Activated CD4-positive, alpha-beta T cell treated with anti-CD3 and anti-CD28 coated beads for 36 hours (primary cell): ENCODE measurements at places on chromosomes 11 and 22.
A peak's percentile ranks its signal among the peaks of the same experiment; 100 is the strongest.

GRCh38 chr11:69843529-69843921, 24.3 kb upstream of the FGF3 start:
- H3K27me3 ChIP-seq: peaks cover 9% of the 10 kb centered on the region
- H3K4me3 ChIP-seq: no peak overlapping the region
- no peak overlapping the region for H3K27ac ChIP-seq
- no peaks in the 10 kb centered on the region for H3K36me3 ChIP-seq
- no peaks in the 10 kb centered on the region for H3K4me1 ChIP-seq

DNA sequence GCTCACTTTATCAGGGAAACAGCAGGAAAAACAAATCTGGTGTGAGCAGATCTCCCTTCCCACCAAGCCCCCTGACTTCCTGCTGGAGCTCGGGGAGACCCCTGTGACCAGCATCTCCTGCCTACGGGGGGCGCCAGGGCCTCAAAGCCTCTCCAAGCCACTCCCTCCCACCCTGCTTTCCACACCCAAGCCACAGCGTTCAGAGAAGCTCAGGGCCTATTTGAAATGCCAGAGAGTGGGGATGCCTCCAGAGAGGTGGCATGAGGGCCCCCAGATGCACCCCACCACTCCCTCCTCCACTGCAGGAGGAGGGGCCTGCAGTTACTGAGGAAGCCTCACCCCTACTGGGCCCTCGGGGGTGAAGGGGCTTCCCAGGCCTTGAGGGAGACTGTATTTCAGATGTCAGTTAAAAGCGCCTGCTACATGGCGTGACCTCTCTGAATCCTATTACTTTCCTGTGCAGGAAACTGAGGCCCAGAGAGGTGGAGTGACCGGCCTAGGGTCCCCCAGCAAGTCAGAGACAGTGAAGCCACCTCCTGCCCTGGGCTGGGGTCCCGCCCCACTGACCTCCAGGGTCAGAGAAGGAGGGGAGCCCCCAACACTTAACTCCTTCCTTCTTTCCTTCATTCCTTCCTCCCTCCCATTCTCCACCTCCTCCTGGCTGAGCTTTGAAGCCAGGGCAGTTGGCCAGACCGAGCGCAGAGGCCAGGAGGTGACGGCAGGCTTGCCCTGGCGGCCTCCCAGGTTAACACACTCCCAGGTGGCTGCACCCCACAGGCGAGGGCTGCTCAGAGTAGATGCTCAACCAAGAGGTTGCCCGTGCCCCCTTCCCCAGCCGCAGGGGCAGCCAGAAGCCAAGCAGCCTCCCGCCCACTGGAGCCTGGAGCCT, 6.0 kb upstream of the CDKN1C start:
- H3K36me3 ChIP-seq: no peaks in the 10 kb centered on the region
- peaks cover 19% of the 10 kb centered on the region for H3K4me1 ChIP-seq
- no peak for DNase-seq
- peak overlapping the region; percentile 80 for H3K27ac ChIP-seq

GRCh38 chr11:64094463-64095260, 58.9 kb downstream of the FLRT1 start:
- no peak overlapping the region for H3K27ac ChIP-seq
- H3K36me3 ChIP-seq: no peaks in the 10 kb centered on the region
- H3K4me1 ChIP-seq: peaks cover 3% of the 10 kb centered on the region
- no peak overlapping the region for H3K4me3 ChIP-seq
- no peaks in the 10 kb centered on the region for H3K27me3 ChIP-seq

DNA sequence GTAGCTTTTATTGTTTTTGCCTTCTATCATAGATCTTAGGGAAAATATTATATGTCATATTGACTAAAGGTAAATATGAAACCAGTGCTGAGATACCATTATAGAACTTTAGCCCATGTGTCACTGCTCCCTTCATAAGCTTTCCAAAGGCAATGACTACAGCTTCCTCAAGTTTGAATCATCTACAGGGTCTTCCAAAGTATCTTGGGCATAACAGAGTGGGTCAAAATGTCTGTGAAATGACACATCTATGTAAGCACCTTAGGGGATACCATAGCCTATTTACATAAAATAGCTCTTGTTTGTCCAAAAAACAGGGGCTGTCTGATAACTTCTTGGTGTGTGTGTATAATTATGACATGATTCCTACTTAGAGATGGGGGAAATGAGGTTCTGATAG, 52.5 kb downstream of the RELT start:
- H3K27ac ChIP-seq: no peak overlapping the region
- H3K4me1 ChIP-seq: peaks cover 11% of the 10 kb centered on the region
- no peaks in the 10 kb centered on the region for H3K27me3 ChIP-seq
- no peaks in the 10 kb centered on the region for H3K36me3 ChIP-seq
- DNase-seq: no peak

DNA sequence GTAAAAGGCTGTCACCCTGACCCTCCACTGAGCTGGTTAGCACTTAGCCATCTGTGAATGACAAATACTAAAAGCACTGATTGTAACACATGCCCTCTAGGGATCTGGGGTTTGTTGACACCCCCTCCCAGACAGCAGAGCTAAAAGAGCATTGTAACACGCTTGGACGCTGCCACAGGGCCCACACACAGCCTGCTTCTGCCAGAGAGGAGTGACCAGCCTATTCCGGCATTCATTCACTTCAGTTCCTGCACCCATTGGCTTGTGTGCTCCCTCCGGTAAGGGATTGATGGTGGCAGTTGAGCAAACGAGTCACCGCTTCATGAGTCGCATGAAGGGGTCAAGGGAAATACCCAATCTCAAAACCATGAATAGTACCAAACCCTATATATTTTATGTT, 15.8 kb downstream of the OR10D3 start:
- peaks cover 11% of the 10 kb centered on the region for H3K27me3 ChIP-seq
- DNase-seq: peak; percentile 27
- H3K27ac ChIP-seq: no peak overlapping the region
- H3K36me3 ChIP-seq: no peaks in the 10 kb centered on the region
- no peaks in the 10 kb centered on the region for H3K4me1 ChIP-seq
- H3K4me3 ChIP-seq: no peak overlapping the region

DNA sequence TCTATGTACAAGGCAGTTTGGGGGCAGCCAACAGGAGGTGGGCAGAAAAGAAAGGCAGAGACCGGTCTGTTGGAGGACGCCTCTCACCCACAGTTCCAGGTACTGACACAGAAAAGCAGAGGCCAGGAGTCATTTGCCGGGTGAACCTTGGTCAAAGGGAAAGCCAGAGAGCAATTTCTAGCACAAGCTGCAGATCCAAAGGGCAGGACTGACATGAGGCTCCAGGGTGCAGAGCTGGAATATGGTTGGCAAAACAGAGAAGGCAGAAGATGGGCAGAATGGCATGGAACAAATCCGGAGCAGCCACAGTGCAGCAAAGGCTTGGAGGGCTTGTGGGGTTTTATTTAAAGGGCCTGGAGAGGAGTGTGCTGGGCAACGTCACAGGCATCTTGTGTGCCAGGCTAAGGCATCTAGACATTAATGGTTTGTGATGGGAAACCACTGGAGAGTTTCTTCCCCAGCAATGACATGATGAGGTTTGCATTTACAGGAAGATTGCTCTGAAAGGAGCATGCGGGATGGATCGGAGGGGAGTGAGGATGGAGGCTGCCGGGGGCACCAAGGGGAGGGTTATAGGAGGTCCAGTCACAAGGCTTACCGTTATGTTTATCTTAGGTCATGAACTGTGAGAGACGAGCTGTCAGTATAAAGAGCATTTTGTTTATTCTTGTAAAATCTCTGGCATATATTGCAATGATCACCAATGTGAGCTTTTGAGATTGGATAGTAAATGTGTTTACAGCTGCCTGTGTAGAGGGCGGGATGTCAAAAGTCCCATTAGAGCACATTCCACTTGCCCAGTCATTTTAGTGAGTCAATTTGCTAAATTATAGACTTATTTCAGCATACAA, 5.7 kb upstream of the MMP20 start:
- H3K4me3 ChIP-seq: no peak overlapping the region
- H3K36me3 ChIP-seq: no peaks in the 10 kb centered on the region
- no peak overlapping the region for H3K27ac ChIP-seq

DNA sequence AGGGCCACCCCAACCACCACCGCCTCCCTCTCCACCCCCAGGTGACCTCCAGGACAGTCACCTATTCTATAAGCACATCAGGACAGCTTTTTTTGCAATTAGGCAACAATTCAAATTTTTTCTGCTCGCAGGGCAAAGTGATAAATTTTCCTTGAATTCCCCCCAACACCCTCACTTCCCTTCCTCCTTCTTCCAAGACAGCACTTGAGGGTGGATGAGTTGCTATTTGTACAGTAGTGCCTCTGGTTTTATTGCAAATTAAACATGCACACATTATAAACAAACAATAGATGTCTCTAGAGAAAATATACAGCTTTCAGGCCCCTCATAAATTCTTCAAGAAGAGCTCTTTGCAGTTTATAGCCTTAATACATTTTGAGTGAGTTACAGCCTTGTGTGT, 80.9 kb upstream of the USP47 start:
- no peak overlapping the region for H3K4me3 ChIP-seq
- H3K4me1 ChIP-seq: no peaks in the 10 kb centered on the region
- no peak overlapping the region for H3K27ac ChIP-seq
- DNase-seq: no peak

DNA sequence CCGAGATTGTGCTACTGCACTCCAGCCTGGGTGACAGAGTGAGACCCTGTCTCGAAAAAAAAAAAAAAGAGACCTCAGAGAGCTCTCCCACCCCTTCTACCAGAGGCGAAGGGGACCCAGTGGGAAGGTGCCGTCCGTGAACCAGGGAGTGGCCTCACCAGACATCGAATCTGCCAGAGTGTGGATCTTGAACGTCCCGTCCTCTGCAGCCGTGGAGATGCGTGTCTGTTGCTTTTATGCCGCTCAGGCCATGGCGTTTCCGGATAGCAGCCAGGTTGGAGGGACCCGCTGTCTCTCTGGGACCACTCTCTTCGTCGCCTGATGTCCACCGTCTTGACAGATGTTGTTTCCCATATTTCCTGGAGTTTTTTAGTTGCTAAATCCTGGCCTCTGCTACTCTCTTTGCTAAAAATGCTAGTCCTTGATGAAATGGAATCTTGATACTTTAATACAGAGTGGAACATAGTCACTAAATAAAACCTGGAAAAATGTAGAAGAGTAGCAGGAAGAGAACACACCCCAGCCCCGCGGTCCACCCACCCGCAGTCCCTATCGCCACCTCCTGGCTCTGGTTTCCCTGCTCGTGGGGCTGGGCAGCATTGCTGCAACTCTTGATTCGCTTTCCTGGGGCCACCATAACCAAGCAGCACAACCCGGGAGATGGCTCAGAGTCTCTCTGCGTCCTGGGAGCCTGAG, 12.0 kb upstream of the MUC6 start:
- no peak for DNase-seq
- peaks cover 4% of the 10 kb centered on the region for H3K27me3 ChIP-seq
- H3K27ac ChIP-seq: no peak overlapping the region
- H3K36me3 ChIP-seq: no peaks in the 10 kb centered on the region

- no peaks in the 10 kb centered on the region for H3K4me1 ChIP-seq
- no peaks in the 10 kb centered on the region for H3K36me3 ChIP-seq
- no peak for DNase-seq
- H3K27ac ChIP-seq: no peak overlapping the region
- H3K4me3 ChIP-seq: no peak overlapping the region
Measured at GRCh38 chr11:19957294-19957943, 202.9 kb downstream of the DBX1 start.

DNA sequence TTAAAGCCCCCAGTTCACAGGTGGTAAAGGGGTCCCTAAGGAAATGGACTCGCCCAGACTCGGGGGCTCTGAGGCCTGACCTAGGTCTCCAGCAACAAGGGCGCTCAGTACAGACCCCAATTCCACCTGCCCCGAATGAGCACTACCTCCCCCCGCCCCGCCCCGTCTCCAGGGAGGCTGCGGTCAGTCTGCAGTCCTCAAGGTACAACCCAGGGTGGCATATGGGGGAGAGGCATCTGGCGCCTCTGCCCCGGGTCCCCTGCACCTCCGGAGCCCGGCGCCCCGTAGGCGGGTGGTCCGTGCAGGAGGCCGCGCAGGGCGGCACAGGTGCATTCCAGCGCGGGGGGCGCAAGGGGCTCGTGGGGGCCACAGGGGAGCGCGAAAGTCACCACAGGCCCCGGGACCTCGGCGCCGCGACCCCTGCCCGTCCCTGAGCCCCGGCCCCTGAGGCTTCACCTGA, 361 bp downstream of the CTSD start:
- no peak overlapping the region for H3K27ac ChIP-seq
- H3K4me1 ChIP-seq: peaks cover 40% of the 10 kb centered on the region

- no peaks in the 10 kb centered on the region for H3K4me1 ChIP-seq
- no peak overlapping the region for H3K27ac ChIP-seq
- H3K27me3 ChIP-seq: peaks cover 5% of the 10 kb centered on the region
- DNase-seq: no peak
Measured at GRCh38 chr22:43402128-43402527, 9.7 kb upstream of the MPPED1 start.

GRCh38 chr22:46147061-46147460, 3.3 kb upstream of the PPARA start:
- peaks cover 2% of the 10 kb centered on the region for H3K36me3 ChIP-seq
- DNase-seq: no peak
- peaks cover 13% of the 10 kb centered on the region for H3K4me1 ChIP-seq
- peaks cover 7% of the 10 kb centered on the region for H3K27me3 ChIP-seq

GRCh38 chr11:100863080-100863581, 176.0 kb downstream of the ARHGAP42 start:
- H3K4me1 ChIP-seq: no peaks in the 10 kb centered on the region
- H3K27me3 ChIP-seq: no peaks in the 10 kb centered on the region
- no peak overlapping the region for H3K27ac ChIP-seq
- DNase-seq: no peak
- no peak overlapping the region for H3K4me3 ChIP-seq

DNA sequence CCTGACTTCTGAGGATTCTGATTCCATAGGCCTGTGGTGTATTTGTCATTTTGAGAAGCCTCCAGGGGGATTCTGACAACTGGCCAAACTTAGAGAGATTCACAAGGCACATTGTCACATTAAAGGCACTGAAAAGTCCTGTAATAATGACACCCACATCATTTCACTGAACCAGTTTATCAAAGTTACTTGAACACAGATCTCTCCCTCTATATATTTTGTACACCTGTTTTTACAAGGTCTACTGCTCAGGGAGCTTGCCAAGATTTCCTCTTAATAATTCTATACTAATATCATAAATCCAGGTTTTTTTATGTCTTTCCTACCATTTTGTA, 50.0 kb downstream of the LRRC74B start:
- H3K4me3 ChIP-seq: no peak overlapping the region
- H3K27ac ChIP-seq: no peak overlapping the region
- peaks cover 4% of the 10 kb centered on the region for H3K27me3 ChIP-seq
- H3K4me1 ChIP-seq: no peaks in the 10 kb centered on the region
- no peaks in the 10 kb centered on the region for H3K36me3 ChIP-seq
- DNase-seq: no peak

GRCh38 chr22:21047730-21048129, 2.0 kb downstream of the LRRC74B start:
- no peaks in the 10 kb centered on the region for H3K36me3 ChIP-seq
- H3K27ac ChIP-seq: no peak overlapping the region
- H3K27me3 ChIP-seq: peaks cover 15% of the 10 kb centered on the region
- no peak overlapping the region for H3K4me3 ChIP-seq

DNA sequence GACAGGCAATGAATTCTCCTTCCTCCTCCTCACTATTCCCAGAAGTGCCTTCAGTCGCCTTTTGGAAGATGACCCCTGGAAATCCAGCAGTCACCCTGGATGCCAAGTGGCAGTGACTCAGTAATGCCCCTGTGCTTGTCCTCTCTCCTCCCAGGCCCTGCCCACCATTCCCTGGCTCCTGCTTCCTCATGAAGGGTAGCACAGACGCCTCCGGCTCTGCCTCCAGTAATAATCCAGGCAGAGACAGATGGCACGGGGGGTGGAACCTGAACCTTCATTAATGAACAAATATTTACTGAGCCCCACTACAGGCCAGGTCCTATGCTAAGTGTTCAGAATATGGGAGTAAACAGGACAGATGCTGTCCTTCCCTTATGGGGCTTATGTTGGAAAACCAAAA, 23.2 kb downstream of the SYT13 start:
- no peak for DNase-seq
- H3K27me3 ChIP-seq: peaks cover 27% of the 10 kb centered on the region
- no peaks in the 10 kb centered on the region for H3K36me3 ChIP-seq
- no peaks in the 10 kb centered on the region for H3K4me1 ChIP-seq
